Inflammatory macrophage (primary cell): ENCODE measurements at places on chromosomes 12 and 14.

- peak; percentile 79 for DNase-seq
Observed at GRCh38 chr14:34465069-34465859, 3.2 kb upstream of the SPTSSA start.

GRCh38 chr14:88668448-88669116 lies 105.7 kb downstream of the ZC3H14 start:
- peak; percentile 58 for DNase-seq

DNA sequence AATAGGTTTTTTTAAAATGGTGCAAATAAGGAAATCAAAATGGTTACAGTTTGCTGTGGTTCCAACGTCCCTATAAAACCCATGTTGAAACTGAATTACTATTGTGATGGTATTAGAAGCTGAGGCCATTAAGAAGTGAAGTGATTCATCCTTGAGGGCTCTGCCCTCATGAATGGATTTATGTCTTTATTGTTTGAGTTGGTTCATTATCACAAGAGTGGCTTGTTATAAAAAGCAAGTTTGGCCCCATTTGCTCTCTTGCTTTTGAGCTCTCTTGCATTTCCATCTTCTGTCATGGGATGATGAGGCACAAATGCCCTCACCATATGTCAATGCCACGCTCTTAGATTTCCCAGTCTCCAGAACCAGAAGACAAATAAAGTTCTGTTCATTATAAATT lies 62.3 kb downstream of the PRKD1 start:
- no peak for DNase-seq

- no peak for DNase-seq
Observed at GRCh38 chr12:64931981-64932380, 107.5 kb downstream of the TBC1D30 start.

DNA sequence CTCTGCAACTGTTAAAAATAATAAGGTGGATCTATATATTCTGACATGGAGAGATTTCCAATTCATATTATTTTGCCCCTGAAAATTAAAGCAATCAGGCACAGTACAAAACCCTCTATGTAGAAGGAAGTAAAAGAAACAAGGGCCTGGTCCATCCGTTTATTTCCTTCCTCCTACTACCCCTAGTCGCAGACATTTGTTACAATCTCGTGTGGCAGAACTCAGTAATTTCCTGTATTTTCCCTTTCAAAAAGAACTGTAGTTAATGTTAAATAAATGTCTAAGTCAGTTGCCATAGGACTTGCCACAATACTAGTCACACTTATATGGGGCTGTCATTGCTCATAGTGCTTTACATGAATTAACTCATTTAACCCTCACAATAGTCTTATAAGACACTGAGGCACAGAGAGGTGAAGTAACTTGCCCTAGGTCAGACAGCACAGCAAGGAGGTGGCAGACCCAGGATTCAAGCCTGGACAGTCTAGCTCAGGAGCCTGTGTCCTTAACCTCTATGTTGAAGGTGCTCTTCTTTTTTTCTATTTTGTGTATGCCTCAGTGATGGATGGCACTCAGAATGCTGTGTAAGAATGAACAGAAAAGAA lies 24.2 kb downstream of the NINJ2 start:
- peak; percentile 59 for DNase-seq

DNA sequence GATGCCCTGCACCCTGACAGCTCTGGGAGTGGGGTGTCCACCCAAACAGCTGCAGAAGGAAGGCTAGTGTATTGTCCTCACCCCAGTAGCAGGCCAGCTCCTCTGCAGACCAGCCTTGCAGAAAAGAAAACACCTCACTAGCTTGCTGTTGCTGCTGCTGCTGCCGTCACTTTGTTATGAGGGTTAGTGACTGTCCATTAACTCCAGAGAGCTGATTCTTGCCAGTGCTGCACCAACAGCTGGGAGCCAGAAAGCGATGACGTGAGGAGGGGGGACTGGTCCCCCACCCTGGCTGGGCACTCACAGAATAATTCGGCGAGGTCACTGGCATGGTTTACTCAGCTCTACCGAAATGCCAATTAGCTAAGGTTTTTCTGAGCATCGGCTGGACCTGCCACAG lies 2.8 kb downstream of the SYNDIG1L start:
- DNase-seq: no peak

DNA sequence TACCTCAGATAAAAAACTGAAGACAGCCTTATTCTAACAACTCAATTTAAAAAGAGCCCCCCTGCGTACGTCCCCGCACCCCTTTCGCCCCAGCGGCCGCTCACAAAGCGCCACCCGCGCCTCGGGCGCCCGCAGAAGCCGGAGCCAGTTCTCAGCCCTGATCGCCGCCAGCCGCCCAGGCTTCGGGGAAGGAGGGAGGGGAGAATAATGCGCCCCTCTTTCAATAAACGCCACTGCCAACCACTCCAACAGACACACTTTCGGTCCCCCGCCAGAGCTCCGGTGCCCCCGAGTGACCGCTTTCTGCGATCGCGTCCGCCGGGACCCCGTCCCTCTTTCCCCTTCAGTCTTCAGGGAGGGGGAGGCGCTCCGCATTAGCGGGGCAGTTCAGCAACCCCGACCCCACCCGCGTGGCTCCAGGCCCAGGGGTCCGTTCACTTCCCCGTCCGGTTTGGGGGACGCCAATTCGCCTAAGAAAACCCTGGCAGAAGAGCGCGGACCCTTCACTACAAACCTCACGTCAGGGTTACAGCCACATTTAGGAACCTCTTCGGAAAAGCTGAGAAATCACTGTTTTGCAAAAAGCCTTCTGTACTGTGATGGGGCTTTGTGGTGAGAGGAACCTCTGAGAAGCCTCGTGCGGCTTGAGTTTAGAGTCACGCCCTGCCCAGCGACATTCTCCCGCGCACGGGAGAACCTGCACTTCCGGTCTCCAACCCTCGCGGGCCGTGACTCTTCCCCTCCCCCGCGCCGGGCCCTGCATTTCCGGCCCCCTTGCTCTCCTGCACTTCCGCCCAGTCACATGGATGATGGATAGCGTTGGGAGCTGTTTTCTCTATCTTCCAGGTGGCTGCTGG lies 18.7 kb downstream of the FOXG1 start:
- no peak for DNase-seq

DNA sequence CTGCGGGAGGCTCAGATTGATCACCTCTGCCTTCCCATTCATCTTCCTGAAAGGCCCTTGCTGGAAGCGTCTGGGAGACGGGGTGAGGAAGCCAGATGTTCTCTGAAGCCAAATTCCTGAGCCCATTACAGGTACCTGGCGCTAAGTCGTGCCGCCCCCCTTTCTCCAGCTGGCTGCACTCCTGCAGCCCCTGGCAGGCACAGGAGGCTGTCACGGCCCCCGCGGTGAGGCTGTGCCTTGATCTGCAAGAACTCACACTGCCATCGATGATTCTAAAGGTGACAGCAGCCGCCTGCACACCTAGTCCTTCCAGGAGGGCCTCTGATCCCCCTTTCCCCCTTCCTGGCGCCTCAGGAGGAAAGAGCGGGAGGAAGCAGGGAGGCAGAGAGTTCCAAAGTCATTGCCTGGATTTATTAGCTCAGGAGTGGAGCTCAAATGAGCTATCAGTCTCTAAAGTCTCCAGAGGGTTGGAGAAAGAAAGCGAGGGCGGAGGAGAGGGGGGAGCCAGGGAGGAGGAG lies 106.9 kb downstream of the RFLNA start:
- no peak for DNase-seq

DNA sequence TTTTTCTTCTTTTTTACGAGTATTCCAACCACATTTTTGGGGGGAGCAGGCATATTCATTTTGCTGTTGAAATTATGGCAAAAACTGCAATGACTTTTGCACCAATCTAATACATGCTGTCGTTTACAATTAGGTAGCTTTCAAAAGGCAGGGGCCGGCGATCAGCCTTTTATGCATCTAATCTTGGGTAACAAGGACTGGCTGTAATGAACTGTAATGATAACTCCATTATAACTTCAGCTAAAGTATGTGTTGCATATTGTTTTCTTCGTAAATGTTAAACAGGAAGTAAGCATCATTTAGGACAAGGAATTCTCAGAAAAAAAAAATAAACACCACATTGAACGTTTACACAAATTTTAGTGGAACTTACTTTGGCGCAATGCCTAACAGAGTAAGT lies 30.3 kb upstream of the KLRF1 start:
- no peak for DNase-seq

- DNase-seq: no peak
Observed at GRCh38 chr12:46752396-46752795, 73.4 kb downstream of the SLC38A4 start.

GRCh38 chr12:19771858-19772257 lies 332.6 kb downstream of the AEBP2 start:
- DNase-seq: no peak

GRCh38 chr12:106289196-106289681 lies 13.3 kb upstream of the TCP11L2 start:
- DNase-seq: peak; percentile 24

DNA sequence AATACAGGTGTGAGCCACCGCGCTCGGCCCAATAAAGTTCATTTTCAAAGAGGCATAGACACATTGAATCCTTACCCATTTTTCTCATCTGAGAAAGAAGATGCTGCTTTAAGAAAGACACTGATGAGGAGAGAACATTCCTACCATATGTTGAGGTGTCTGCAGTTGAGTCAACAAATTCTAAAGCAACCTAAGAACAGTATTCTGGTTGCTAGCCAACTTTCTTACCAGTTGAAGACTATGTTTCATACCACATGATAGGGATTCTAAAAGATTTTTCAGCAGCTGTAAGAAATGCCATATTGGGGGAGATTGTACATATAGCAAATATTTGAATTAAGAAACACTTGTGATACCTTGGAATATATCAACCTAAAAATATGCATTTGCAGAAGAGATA lies 160.1 kb downstream of the SRGAP1 start:
- DNase-seq: no peak

- DNase-seq: no peak
Observed at GRCh38 chr14:95951359-95951758, 74.7 kb downstream of the TUNAR start.

DNA sequence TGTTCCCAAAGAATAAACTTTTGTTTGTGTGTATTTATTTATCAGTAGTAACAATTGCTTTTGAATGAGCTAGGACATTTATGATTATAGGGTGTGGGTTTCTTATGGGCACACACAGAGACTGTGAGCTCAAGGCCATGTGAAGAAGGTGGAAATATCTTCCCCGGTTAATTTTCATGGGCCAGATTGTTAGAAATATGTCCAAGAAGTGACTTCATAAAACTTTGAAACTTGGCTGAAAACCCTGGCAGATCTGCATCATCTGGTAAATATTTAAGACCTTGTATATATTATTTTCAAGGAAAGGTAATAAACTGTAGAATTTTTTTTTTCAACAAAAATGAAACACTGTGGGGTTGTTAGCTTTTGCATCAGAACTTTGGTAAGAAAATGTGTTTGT lies 53.5 kb upstream of the RNU6-8 start:
- DNase-seq: no peak

GRCh38 chr12:101828463-101829196 lies 2.1 kb downstream of the GNPTAB start:
- no peak for DNase-seq
